ENCODE measurements at places on chromosomes 4 and X.

DNA sequence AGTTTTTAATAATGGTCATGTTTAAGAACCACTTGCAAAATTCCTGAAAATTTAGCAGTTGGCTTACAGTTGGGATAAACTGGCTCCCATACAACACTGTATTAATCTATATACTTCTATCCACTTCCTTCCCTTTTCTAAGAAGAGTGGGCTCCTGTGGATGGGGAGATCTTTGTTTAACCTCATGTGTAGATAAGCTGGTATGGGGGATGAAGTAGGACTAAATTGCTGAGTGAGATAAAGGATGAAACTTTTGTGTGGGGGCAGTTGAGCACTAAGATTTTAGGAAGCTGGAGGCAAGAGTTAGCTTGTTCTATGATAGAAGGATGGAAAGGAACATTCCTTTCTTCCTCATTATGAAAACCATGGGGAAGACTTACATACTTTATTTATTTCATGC is 54.6 kb upstream of the ATP8A1 start:
- no peak for DNase-seq

DNA sequence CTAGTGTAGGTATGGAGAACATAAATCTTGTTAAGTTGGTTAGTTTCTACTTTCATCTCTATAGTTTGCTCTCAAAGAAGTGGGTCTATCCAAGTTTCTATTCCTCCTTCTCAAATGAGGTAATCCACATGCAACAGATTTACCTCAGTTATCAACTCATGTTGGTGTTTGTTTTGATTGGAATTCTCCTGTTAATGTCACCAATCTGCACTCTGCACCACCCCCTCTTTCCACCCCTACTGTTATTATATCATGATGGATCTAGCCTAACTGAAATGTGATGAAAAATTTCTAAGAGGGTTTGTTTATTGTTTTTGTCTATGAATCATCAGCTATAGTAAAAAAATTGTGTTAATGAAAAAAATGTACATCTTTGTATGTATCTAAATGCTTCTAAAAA is 66.1 kb downstream of the AGTR2 start:
- DNase-seq = no peak

GRCh38 chrX:143669395-143669794 is 33.5 kb upstream of the SLITRK4 start:
- DNase-seq = no peak

- no peak for DNase-seq
Measured at GRCh38 chrX:51215856-51216255, 116.8 kb upstream of the NUDT10 start.

GRCh38 chr4:43619219-43619618 is 726.7 kb downstream of the GRXCR1 start:
- DNase-seq = no peak

GRCh38 chr4:58649226-58649625 is 1539.0 kb upstream of the IGFBP7 start:
- DNase-seq = no peak

GRCh38 chr4:165921546-165921945 is 48.5 kb downstream of the TLL1 start:
- DNase-seq = no peak

GRCh38 chr4:166518776-166519175 is 645.7 kb downstream of the TLL1 start:
- DNase-seq = no peak

- DNase-seq = no peak
Measured at GRCh38 chr4:22410645-22411247, 105.1 kb downstream of the ADGRA3 start.

DNA sequence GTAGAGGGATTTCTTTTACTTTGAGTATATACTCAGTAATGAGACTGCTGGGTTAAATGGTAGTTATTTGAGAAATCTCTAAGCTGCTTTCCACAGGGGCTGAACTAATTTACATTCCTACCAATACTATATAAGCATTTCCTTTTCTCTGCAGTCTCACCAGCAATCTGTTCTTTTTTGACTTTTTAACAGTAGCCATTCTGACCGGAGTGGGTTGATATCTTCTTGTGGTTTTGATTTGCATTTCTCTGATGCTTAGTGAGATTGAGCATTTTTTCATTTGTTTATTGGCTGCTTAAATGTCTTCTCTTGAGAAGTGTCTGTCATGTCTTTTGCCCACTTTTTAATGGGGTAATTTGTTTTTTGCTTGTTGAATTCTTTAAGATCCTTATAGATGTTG is 43.3 kb downstream of the SPCS3 start:
- no peak for DNase-seq

- no peak for DNase-seq
Measured at GRCh38 chrX:119816300-119816699, 24.9 kb upstream of the RPL39 start.

DNA sequence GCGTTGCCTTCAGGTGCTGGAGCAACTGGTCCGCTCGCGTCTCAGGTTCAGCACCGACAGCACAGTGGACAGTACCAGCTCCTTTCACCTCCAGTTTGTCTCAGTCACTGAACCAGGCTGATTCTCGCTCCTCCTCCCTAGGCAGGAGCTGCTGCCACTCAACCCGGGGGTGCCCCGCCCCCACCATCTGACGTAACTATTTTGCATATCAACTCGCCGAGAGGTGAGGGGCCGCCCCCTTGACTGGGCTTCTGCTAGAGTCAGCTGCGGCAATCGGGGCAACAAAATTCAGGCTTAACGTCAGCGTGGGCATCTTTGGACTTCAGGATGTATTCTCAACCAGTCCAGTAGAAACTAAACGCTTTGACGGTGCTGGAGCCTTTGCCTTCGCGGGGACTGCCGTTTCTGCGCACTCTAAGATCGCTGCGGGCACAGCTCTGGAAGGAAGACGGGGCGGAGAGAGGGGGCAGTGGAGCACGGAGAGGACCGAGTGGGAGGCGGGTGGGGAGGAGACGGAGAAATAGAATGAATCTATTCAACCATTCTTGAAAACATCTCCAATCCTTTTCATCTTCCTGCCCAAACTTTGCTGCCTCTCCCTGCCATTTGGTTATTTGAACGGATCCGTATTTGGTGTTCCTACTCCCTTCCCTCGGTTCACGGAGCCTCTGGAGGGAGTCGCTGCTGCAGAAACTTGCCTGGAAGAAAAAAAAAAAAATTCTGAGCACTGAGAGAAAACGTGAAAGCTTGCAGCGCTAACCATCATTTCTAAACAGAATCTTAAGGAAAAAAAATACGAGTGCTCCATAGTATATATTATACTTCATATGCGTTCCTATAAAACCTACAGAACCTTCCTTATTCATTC is at the start of gene FSTL5:
FSTL5 (minus strand) TSS at position 109 of the 868 bp plus-strand sequence. CDS start 52,604 bp downstream, outside the sequence.
- peak; percentile 4 for DNase-seq

DNA sequence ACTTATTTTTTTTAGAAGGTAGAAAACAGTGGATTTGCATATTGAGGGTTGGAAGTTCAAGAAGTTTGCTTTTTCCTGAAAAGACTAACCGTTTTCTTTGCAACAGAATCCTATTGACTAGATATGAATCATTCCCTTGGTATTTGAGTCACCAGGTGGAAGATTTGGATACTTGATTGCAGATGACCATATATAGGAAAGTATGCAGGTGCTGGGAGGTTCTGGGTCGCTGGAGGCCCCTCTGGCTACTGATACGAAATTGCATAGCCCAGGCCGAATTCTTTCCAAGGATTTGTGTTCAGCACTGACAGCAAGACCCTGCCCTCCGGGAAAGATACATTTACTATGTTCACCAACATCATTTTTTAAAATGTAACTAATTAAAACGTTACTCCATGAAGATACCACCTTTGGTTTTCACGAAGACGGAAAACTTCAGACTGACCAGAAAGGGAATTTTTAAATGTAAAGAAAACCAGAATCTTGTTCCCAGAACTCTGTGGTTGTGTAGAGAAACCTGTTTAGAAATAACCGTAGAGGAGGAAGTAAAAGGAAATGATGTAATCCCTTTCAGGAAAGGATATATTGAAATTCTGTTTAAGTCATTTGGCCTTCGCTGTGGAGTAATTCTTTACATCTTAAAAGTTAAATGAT is 946 bp downstream of the ANXA3 start:
- DNase-seq = no peak

DNA sequence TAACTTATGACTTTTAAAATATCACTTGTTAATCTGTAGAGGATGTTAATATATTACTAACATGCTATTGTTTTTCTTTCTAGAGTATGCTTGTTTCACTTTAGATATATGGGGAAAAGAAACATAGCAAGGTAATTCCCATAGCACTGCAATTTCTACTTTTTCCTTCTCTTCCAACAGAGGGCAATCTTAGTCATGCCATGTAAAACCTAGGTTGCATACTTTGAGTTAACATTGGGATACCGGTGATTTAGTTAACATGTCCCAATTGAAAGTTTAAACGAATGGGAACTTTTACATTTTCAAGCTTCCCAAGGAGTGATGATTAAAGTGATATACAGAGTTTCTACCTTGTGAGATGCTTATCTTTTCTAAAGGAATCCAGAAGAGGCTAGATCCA is 89.4 kb upstream of the IL13RA1 start:
- DNase-seq = no peak

DNA sequence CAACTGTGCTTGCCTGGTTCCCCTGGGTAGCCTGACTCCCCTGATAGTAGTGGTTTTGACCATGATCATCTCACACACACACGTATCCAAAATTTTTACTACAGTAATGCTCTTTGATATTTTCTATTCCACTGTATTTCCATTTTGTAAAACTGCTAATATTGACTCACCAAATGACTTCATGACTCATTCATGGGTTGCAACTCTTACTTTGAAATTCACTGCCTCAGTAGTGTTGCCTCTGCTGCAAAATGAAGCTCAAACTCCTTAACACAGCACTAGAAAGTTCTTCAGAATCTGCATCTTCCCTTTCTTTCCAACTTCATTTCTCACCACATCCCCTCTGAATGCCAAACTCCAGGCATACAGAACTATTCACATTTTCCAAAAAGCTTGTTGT is 20.3 kb downstream of the QRFPR start:
- no peak for DNase-seq

- no peak for DNase-seq
Measured at GRCh38 chr4:102641793-102642192, 119.0 kb downstream of the MANBA start.

- DNase-seq = no peak
Measured at GRCh38 chr4:108483650-108484049, 136.7 kb upstream of the RPL34 start.

GRCh38 chr4:89101256-89102161 is 9.8 kb upstream of the TIGD2 start:
- DNase-seq = no peak

DNA sequence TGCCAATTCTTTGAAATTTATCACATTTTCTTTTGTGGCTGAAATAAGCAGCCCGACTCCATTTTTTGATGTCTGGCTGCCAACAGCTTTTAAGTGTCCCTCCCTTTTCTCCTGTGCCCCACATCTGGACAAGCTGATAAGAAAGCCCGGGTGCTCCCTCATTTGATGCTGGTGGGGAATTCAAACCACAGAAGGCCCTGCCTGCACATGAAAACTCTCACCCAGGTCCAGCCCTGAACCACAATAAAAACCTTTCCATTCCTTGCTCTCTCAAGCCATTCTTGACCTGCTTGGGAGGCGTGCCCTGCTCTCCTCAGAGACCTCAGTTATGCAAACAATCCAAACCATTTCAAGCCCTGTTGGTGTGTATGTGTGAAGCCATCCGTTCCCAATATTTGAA is 93.9 kb downstream of the FAM53A start:
- no peak for DNase-seq

GRCh38 chr4:89305712-89306437 is 1.7 kb downstream of the GPRIN3 start:
- no peak for DNase-seq

GRCh38 chrX:20066968-20067708 is 49.6 kb downstream of the MAP7D2 start:
- DNase-seq = peak; percentile 26

GRCh38 chr4:2822461-2823300 is 21.0 kb upstream of the ADD1 start:
- DNase-seq = no peak

DNA sequence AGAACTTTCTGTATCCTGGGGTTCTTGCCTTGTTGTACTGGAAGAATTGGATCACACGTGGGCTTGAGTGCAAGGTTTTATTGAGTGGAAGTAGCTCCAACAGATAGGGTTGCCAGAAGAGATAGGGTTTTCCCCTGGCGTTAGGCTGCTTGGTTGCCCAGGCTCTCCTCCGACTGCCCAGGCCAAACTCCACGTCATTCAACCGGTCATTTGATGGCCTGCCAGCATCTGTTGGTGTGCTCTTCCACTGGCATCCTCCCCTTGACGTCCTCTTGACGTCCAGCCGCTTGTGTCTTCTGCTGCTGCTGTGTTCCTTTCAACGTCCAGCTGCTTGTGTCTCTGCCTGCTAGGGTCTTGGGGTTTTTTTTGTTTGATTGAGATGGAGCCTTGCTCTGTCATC is 340.3 kb upstream of the ZCCHC13 start:
- DNase-seq = no peak

GRCh38 chrX:119734897-119735339 is 23.5 kb upstream of the SOWAHD start:
- no peak for DNase-seq

GRCh38 chrX:105711805-105712204 is 110.5 kb upstream of the NRK start:
- no peak for DNase-seq

GRCh38 chr4:179552131-179552530 is 2109.9 kb upstream of the AGA start:
- no peak for DNase-seq

- DNase-seq = no peak
Measured at GRCh38 chr4:124253080-124253479, 459.5 kb downstream of the ANKRD50 start.

GRCh38 chr4:900073-900472 is 32.0 kb downstream of the GAK start:
- no peak for DNase-seq

- DNase-seq = no peak
Measured at GRCh38 chrX:109878236-109878635, 124.7 kb upstream of the TMEM164 start.

GRCh38 chr4:4608214-4608537 is 66.3 kb upstream of the STX18 start:
- DNase-seq = no peak

DNA sequence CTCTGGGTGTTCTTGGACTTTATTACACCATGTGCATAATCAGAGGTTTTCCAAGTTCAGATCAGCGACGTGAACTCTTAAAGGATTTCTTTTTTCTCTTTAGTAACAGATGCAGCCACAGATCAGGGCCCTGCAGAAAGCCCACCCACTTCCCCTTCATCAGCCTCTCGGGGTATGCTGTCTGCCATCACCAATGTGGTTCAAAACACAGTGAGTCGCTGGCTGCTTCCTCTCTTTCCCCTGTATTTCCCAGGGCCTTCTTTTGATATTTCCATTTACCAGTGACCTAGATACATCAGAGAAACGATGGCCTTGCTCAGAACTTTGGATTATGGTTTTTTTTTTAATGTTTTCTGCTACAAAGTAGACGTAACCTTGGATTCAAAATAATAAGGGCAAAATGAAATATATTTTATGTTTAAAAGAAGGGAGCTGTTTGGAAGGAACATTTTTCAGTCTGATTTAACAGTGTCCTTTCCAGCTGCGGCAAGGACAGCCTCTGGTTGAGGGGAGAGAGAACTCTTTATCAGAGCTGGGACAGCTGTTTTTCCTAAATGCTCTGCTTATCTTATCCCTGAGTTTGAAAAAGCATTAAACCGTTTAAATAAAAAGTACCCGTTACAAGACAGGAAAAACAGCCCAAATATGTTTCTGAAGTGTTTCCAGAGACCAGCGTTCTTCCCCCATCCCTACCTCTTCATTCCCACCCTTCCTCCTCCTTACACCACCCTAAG is 38.2 kb downstream of the FAM114A1 start:
- no peak for DNase-seq

- no peak for DNase-seq
Measured at GRCh38 chr4:71768123-71768522, 15.8 kb downstream of the GC start.
